ENCODE measurements at places on chromosomes 7 and 10.

GRCh38 chr10:9010093-9010492 lies 955.6 kb downstream of the GATA3 start:
- no peaks in the 10 kb centered on the region for H3K27me3 ChIP-seq
- DNase-seq = peak; percentile 26
- no peaks in the 10 kb centered on the region for H3K36me3 ChIP-seq

- DNase-seq = no peak
- no peaks in the 10 kb centered on the region for H3K4me1 ChIP-seq
- no peak overlapping the region for H3K4me3 ChIP-seq
- H3K27me3 ChIP-seq = no peaks in the 10 kb centered on the region
Observed at GRCh38 chr7:53491051-53491450, 455.6 kb downstream of the POM121L12 start.

GRCh38 chr10:31101123-31101522 lies 69.5 kb upstream of the ZNF438 start:
- H3K36me3 ChIP-seq = no peaks in the 10 kb centered on the region
- H3K27me3 ChIP-seq = no peaks in the 10 kb centered on the region
- peaks cover 34% of the 10 kb centered on the region for H3K4me1 ChIP-seq
- peak; percentile 72 for DNase-seq
- H3K4me3 ChIP-seq = peak overlapping the region; percentile 51

DNA sequence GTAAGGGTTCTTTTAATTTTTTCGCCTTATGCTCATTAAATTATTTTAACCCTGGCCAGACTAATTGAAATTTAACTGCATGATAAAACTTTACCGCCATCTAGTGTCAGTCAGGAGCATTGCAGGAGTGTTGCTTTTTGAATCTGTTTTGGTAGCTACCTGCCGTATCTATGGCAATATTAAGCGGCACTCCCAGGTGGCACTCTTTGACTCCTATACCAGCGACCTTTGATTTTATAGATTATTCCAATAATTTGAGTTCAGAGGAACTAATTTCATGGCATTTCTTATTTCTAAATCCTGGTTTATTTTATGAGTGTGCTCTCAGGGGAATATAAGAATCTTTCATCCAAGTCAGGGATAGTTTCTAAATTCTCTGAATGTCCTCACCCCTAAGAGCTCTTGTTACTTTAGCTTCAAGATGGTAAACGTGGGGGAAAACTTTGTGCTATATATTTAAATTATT lies 198.9 kb downstream of the REEP3 start:
- H3K27ac ChIP-seq = no peak overlapping the region
- H3K36me3 ChIP-seq = no peaks in the 10 kb centered on the region
- peaks cover 9% of the 10 kb centered on the region for H3K4me1 ChIP-seq
- H3K4me3 ChIP-seq = no peak overlapping the region
- DNase-seq = peak; percentile 29

DNA sequence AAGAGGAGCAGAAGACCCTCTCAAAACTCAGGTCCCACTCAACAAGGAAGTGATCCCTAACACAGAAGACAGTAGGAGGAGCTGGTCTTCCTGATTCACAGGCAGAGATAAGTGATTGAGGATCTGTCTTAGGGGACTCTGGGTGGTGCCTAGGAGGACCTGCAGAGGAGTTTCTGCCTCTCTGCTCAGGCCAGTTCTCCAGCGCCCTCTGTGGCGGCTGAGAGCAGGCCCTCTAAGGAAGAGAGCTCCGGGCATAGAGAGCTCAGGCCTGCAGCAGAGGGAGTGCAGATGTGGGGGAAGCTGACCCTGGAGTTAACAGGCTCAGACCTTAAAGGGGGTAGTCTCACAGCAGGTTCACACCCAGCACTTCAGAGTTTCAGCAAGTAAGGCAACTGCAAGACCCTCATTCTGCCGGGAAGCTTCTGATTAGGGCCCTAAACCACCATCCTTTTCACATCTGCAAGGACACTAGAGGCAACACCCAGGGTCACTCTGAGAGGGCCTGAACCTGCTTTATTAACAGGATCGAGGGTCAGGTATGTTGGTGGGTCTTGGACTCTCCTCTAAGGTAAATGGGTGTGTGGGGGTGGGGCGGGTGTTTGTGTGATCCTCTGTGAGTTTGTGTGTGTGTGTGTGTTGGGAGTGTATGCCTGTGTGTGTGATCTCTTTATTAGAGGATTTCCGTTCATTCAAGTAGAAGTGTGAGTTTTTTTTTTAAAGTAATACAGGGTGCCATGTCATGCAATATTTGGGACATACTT lies 57.6 kb upstream of the TARP start:
- H3K36me3 ChIP-seq = peaks cover 1% of the 10 kb centered on the region
- no peak for DNase-seq
- H3K4me3 ChIP-seq = no peak overlapping the region
- peaks cover 44% of the 10 kb centered on the region for H3K4me1 ChIP-seq
- no peaks in the 10 kb centered on the region for H3K27me3 ChIP-seq
- peak overlapping the region; percentile 78 for H3K27ac ChIP-seq

DNA sequence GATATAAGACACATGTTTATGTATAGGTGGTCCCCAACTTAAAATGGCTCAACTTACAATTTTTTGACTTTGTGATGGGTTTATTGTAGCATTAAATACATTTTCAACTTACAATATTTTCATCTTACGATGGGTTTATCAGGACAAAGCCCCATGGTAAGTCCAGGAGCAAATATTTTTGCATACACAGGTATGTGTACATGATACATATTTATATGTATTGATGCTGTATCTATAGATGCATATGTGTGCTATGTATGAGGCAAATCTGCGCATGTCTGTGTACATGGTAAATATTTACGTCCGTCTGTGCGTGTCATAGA lies 664 bp upstream of the UBE3C start:
- DNase-seq = no peak
- peaks cover 34% of the 10 kb centered on the region for H3K4me1 ChIP-seq
- peak overlapping the region; percentile 81 for H3K4me3 ChIP-seq

DNA sequence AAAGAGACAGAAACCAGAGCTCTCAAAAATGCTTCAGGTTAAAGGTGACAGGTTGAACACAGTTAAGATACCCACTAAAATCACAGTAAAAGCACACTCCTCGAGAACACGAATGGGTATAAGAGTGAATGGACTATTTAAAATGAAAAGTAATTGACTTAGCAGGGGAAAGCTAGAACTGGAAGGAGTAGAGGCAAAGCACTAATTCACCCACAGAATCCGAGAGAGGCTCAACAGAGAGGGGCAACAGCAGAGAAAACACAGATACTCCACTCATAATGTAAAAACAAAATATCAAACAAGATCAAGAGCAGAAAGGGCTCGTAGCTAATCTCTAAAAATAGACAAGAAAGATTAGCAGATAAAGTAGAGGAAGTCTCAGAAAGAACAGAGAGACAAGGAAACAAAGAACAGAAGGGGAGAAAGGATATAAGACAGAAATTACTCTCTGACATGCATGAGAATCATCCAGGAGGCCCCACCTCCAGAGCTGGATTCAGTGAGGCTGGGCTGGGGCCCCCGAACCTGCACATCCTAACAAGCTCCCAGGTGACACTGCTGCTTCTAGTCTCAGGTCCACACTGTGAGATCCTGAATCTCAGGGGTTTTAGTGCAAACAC lies 117.6 kb downstream of the GALNT11 start:
- H3K27me3 ChIP-seq = no peaks in the 10 kb centered on the region
- DNase-seq = no peak
- peaks cover 41% of the 10 kb centered on the region for H3K4me1 ChIP-seq
- peaks cover 40% of the 10 kb centered on the region for H3K36me3 ChIP-seq
- H3K27ac ChIP-seq = peak overlapping the region; percentile 61
- peak overlapping the region; percentile 2 for H3K4me3 ChIP-seq

GRCh38 chr10:69335613-69336012 lies 57.3 kb downstream of the HK1 start:
- peaks cover 16% of the 10 kb centered on the region for H3K36me3 ChIP-seq
- H3K27me3 ChIP-seq = no peaks in the 10 kb centered on the region
- no peak overlapping the region for H3K27ac ChIP-seq
- DNase-seq = no peak
- peaks cover 53% of the 10 kb centered on the region for H3K4me1 ChIP-seq

DNA sequence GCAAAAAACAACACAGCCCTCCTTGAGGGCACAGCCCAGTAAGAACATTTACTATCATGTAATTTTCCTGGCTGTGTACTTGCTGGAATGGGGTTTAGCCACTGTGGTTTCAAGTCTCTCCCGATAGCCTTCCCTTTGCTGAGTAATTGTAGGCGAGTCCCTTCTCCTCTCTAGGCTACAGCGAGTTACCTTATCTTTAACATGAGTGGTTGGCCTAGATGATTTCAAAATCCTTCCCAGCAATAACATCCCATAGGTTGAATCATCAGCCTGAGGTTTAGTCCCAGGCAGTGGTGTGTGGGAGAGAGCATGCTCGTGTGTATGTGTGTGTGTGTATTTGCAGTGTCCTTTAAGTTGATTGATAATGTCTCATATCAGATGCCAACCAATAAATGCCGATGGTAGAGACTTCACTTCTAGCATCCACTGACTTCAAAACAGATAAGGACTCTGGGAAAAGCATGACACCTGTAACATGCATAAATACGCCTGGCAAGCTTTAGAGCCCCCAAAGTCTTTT lies 142.9 kb upstream of the ZMIZ1 start:
- no peaks in the 10 kb centered on the region for H3K4me1 ChIP-seq
- no peaks in the 10 kb centered on the region for H3K36me3 ChIP-seq
- H3K27me3 ChIP-seq = no peaks in the 10 kb centered on the region
- no peak overlapping the region for H3K27ac ChIP-seq
- no peak overlapping the region for H3K4me3 ChIP-seq

DNA sequence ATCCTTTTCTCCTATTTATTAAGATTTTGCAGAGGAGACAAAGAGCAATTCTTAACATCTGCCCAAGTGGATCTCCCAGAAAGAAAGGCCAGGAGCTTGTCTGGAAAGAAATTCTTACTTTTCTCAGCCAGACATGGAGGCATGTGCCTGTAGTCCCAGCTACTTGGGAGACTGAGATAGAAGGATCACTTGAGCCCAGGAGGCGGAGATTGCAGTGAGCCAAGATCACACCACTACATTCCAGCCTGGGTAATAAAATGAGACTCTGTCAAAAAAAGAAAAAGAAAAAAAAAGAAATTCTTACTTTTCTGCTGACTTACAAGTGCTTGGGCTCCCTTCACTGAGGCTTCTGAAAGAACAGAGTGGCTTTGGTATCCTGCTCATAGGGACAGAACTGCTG lies 2.4 kb upstream of the CYP3A43 start:
- H3K27ac ChIP-seq = no peak overlapping the region
- no peak for DNase-seq
- H3K4me1 ChIP-seq = no peaks in the 10 kb centered on the region
- H3K27me3 ChIP-seq = peaks cover 7% of the 10 kb centered on the region

GRCh38 chr7:155349601-155350331 lies 52.1 kb downstream of the INSIG1 start:
- no peaks in the 10 kb centered on the region for H3K27me3 ChIP-seq
- H3K4me1 ChIP-seq = peaks cover 7% of the 10 kb centered on the region
- DNase-seq = no peak
- H3K4me3 ChIP-seq = no peak overlapping the region
- no peak overlapping the region for H3K27ac ChIP-seq

DNA sequence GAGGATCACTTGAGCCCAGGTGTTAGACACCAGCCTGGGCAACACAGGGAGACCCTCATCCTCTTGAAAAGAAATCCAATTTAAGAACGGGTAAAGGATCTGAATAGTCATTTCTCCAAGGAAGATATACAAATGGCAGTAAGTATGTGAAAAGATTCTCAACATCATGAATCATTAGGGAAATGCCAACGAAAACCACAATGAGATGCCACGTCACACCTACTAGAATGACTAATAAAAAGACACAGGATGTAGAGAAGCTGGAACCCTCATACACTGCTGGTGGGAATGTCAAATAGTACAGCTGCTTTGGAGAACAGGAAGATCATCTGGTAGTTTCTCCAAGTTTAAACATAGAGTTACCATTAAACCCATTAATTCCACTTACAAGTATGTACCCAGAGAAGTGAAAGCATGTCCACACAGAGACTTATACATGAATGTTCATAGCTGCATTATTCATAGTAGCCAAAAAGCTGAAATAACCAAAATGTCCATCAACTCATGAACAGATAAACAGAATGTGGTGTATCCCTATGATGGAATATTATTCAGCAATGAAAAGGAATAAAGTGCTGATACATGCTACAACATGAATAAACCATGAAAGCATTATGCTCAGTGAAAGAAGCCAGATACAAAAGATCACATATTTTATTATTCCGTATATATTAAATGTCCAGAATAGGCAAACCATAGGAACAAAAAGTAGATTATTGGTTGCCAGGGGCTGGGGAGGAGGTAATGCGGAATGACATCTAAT lies 13.1 kb upstream of the ZMIZ2 start:
- peak overlapping the region; percentile 65 for H3K27ac ChIP-seq
- no peak overlapping the region for H3K4me3 ChIP-seq
- no peaks in the 10 kb centered on the region for H3K36me3 ChIP-seq
- no peaks in the 10 kb centered on the region for H3K27me3 ChIP-seq
- peaks cover 12% of the 10 kb centered on the region for H3K4me1 ChIP-seq
